NCI-H1048 (cell line): ENCODE measurements at places on chromosomes 1 and 21.

DNA sequence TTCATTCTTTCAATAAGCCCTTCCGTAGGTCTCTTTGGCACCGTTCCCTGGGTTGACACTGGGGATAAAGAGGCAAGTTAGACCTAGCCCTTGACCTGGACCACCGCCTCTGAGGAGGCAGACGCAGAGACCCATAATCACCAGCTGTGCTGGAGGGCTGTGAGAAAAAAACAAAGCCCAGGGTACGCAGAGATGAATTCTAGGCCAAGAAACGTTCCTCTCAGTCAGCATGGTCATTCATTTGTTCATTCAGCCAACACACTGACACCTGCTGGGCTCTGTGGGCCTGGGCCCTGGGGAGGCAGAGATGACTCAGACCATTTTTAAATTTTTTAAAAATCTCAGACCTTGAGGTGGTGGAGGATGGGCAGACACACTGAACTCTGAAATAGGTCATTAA lies 26.3 kb upstream of the TRABD2B start:
- DNase-seq, result no peak

DNA sequence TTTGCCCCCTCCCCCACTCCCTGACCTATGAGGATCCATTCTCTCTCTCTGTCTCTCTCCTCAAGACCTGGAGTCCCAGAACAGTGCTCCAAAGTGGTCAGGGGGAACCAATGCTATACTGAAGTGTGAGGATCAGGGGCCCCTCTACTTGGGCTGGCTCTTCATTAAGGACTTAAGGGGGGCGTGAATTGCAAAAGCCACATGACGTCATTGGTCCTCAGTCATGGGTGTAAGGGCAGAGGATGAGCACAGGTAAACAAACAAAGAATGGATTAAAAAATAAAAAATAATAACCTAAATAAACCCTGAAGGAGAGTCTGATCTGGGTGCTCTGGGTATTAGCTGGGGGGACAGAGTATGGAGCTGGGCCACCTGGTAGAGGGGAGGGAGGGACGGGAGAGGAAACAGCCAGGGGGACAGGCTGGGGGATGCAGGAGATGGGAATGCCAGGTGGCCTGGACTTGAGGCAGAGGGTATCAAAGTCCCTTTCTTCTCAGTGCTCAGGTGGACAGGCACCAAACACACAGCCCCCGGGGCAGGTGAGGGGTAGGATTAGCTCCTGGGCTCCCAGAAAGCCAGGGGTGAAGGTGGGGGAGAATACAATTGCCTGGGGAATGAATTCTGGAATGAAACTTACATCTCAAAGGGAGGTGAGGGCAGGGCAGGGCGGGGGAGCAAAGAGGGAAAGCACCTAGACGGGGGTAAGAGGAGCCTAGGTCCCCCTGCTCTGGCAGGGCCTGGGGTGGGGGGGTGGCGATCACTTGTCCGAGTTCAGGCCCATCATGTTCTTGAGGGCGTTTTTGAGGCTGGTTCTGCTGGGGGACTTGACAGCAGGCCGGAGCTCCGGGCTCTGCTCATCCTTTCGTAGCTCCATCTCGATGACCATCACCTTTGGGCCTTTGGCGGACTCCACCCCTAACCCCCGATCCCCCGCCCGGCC lies 4.6 kb downstream of the MPZ start:
- DNase-seq, result no peak

DNA sequence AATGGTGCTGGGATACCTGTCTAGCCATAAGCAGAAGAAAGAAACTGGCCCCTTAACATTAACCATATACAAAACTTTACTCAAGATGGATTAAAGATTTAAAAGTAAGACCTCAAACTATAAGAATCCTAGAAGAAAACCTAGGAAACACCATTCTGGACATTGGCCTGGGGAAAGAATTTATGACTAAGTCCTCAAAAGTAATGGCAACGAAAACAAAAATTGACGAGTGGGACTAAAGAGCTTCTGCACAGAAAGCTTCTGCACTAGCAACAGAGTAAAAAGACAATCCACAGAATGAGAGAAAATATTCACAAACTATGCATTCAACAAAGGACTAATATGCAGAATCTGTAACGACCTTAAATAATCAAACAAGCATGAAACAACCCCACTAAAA lies 66.7 kb downstream of the NME7 start:
- no peak for DNase-seq

DNA sequence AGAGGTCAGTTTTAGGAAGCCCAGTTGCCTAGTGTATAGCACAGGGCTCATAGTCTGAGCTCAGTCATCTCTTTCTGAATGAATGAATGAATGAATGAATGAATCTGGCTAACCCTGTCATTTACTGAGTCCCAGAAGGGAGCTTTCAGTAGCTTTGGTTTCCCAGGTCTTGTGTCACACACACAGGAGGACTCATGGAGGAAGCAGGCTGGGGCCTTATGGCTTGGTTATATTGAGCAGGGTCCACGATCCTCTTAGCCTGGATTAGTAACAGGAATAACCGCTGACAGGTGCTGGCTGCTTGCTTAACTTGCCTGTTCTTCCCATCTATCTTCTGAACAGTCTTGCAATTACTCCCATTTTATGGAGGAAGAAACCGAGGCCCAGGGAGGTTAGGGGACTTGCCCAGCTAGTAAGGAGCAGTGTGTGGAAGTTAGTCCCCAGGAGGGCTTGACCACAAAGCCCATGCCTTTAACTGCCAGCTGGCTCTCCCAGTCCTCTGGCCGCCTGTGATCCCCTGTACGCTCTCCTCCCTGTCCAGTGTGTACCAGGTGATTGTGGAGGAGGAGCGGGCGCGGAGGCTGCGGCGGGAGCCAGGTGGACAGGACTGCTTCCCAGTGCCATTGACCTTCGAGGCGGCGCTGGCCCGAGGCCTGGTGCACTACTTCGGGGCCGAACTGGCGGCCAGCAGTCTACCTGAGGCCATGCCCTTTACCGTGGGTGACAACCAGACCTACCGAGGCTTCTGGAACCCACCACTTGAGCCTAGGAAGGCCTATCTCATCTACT lies 46.0 kb downstream of the PTPRU start:
- DNase-seq, result no peak

DNA sequence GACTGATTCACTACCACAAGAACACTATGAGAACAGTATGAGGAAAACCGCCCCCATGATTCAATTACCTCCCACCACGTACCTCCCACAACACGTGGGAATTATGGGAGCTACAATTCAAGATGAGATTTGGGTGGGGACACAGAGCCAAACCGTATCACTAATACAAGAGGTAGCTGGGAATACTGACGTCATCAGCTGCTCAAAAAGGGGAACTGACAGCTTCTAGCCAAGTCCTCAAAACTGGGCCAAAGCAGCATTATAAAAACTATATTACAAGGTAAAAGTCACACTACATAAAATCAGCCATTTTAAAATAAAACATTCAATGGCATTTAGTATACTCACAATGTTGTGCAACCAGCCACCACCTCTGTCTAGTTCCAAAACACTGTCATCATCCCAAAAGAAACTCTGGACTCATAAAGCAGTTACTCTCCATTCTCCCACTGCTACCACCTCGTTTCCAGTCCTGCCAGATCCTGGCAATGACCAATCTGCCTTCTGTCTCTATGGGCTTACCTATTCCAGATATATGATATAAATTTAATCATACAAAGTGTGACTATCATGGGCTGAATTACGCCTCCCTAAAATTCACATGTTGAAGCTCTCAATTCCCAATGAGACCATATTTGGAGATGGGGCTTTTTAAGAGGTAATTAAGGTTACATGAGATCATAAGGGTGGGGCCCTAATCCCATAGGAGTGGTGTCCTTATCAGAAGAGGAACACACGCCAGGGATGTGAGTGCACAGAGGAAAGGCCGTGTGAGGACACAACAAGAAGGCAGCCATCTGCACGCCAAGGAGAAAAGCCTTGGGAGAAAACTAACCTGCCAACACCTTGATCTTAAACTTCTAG lies 192.1 kb downstream of the SETD4 start:
- no peak for DNase-seq

GRCh38 chr21:45998276-45998701 lies 16.7 kb downstream of the COL6A1 start:
- no peak for DNase-seq
